ENCODE measurements at places on chromosomes 6 and 20. TPM values are rescaled to one million over a fixed set of nuclear protein-coding genes. Genes with fewer than 3 reads are reported as not detected.

MOG gene
- total RNA-seq, result not detected

SYNDIG1 gene
- total RNA-seq, result not detected

OR2H1 gene
- not detected for total RNA-seq

C6orf132 gene
- total RNA-seq, result 0.08 TPM

LPIN3 gene
- 1.0 TPM for total RNA-seq

ZNF311 gene
- total RNA-seq, result 0.63 TPM

ATP9A gene
- total RNA-seq, result 0.19 TPM

ZSCAN23 gene
- total RNA-seq, result 3.3 TPM

SGK2 gene
- 1.9 TPM for total RNA-seq

SLC24A3 gene
- total RNA-seq, result not detected
